ENCODE measurements at places on chromosomes 11 and 22. TPM values are rescaled to one million over a fixed set of nuclear protein-coding genes. Genes with fewer than 3 reads are reported as not detected.

NELL1 gene
- not detected for total RNA-seq

IL17REL gene
- total RNA-seq: 0.15 TPM

KCTD21 gene
- total RNA-seq: 8.5 TPM

SMTNL1 gene
- not detected for total RNA-seq

NXPE2 gene
- total RNA-seq: not detected

DNA sequence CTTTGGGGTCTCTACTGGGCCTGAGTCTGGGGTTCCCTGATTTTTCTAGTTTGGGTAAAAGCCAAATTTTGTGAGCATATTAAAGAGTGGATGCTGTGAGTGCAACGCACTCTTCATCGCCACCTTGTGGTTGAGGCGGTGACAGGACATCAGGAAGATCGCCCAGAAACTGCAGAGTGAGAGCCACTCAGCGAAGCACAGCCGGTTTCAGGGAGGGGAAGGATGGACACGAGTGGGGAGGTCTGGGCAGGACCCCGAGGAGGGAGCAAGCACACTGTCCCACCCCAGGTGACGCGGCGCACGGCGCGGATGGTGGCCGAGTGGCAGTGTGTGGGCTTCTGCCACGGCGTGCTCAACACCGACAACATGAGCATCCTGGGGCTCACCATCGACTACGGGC lies 9.1 kb downstream of the SELENOO start:
- DNase-seq: peak; percentile 56
- peaks cover 13% of the 10 kb centered on the region for H3K4me1 ChIP-seq
- no peak overlapping the region for H3K4me3 ChIP-seq

DNA sequence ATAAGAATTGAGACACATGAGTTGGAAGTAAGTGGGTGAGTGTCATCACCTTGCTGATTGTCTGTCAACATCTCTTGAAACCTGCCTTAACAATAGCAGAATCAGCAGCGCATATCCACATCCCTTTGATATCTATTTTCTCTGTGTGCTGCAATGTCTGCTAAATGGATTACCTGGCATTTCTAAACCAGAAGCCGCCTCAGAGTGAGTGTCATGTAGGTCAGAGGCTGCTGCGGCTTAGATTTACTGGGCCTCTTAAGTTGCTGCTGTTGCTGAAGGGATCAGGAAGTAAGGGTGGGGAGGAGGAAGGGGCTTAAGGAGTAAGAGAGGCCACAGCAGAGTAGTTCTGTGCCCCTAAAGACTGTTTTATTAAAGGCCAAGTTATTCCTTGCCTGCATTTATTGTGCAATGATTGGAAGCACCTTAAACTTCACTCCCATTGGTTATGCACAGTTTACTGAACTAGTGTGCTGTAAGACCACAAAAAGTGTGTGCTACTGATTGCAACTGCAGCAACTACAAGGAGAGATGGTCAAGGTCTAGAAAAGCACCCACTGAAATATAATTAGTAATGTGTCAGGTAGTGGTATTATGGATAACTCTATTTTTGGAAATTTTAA lies 29.8 kb upstream of the TMEM41B start:
- DNase-seq: no peak
- H3K27ac ChIP-seq: no peak overlapping the region
- H3K36me3 ChIP-seq: no peaks in the 10 kb centered on the region
- H3K4me3 ChIP-seq: no peak overlapping the region
- H3K27me3 ChIP-seq: no peaks in the 10 kb centered on the region

- H3K4me1 ChIP-seq: no peaks in the 10 kb centered on the region
- H3K27ac ChIP-seq: no peak overlapping the region
- H3K4me3 ChIP-seq: no peak overlapping the region
- peaks cover 10% of the 10 kb centered on the region for H3K27me3 ChIP-seq
These were observed 37.8 kb downstream of the PAMR1 start for GRCh38 chr11:35487532-35488078.

DNA sequence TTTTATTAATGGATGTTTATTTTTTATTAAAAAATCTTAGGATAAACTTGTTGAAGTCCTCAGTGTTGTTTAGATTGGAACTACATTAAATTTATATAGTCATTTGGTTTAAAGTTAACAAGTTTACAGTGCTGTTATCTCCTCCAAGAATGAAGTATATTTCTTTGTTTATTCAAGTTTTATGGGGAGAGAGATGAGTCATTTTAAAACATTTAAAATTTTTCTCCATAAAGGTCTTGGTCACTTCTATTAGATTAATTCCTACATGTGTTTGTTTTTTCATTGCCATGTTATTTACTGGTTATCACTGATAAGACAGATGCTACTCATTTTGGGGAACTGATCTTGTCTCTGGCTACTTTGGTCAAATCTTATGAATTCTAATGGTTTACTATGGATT lies 429.6 kb downstream of the METTL15 start:
- no peak for DNase-seq
- H3K36me3 ChIP-seq: no peaks in the 10 kb centered on the region
- H3K4me3 ChIP-seq: no peak overlapping the region
- H3K27me3 ChIP-seq: no peaks in the 10 kb centered on the region
- H3K4me1 ChIP-seq: no peaks in the 10 kb centered on the region
- no peak overlapping the region for H3K27ac ChIP-seq

- no peak for DNase-seq
- H3K4me1 ChIP-seq: peaks cover 10% of the 10 kb centered on the region
- no peak overlapping the region for H3K27ac ChIP-seq
- no peak overlapping the region for H3K4me3 ChIP-seq
- H3K27me3 ChIP-seq: no peaks in the 10 kb centered on the region
- peaks cover 16% of the 10 kb centered on the region for H3K36me3 ChIP-seq
These were observed 43.0 kb downstream of the DBX1 start for GRCh38 chr11:20117291-20117690.

DNA sequence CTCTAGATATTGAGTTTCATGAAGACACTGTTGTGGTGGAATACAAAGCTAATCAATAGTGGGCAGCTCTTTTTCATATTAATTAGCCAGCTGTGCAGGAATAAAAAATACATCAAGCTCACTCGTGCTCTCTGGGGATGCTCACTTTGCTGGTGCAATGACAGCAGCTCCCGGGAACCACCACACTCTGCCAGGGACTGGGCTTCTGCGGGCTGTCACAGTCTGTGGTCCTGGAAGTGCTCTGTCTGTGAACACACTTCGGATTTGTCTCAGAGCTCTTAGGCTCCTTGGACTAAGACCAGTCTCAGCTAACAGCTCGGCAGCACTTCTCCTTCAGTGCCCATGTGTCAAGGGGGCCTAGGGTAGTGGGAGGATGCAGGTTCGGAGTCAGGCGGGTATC lies 393.5 kb downstream of the TENM4 start:
- no peaks in the 10 kb centered on the region for H3K36me3 ChIP-seq
- DNase-seq: no peak
- peaks cover 3% of the 10 kb centered on the region for H3K27me3 ChIP-seq
- no peak overlapping the region for H3K27ac ChIP-seq

DNA sequence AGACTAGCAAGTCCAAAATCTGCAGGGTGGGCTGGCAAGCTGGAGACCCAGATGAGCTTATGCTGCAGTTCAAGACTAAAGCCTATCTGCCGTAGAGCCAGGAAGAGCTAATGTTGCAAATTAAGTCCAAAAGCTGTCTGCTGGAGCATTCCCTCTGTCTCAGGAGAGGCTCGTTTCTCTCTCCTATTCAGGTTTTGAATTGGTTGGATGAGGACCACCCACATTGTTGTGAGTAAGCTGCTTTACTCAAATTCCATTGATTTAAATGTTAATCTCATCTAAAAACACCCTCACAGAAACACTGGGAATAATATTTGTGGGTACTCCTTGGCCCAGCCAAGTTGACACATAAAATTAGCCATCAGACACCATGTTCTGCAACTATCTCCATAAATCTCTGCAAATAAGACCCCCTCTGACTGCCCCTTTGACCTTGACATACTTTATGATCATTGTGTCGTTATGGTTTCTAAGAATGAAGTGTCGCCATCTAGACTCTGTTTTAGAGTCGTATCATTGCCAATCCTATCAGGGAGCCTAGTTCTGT lies 16.8 kb upstream of the CUL5 start:
- DNase-seq: no peak
- peaks cover 3% of the 10 kb centered on the region for H3K27me3 ChIP-seq
- no peaks in the 10 kb centered on the region for H3K4me1 ChIP-seq
- H3K27ac ChIP-seq: no peak overlapping the region
- no peak overlapping the region for H3K4me3 ChIP-seq
- no peaks in the 10 kb centered on the region for H3K36me3 ChIP-seq

GRCh38 chr11:126988655-126989054 lies 11.9 kb downstream of the KIRREL3 start:
- H3K4me3 ChIP-seq: no peak overlapping the region
- no peak overlapping the region for H3K27ac ChIP-seq
- H3K4me1 ChIP-seq: no peaks in the 10 kb centered on the region
- H3K36me3 ChIP-seq: no peaks in the 10 kb centered on the region
- no peak for DNase-seq
- no peaks in the 10 kb centered on the region for H3K27me3 ChIP-seq

All from endothelial cell of umbilical vein (primary cell).